ENCODE measurements at places on chromosomes 16 and 17.

DNA sequence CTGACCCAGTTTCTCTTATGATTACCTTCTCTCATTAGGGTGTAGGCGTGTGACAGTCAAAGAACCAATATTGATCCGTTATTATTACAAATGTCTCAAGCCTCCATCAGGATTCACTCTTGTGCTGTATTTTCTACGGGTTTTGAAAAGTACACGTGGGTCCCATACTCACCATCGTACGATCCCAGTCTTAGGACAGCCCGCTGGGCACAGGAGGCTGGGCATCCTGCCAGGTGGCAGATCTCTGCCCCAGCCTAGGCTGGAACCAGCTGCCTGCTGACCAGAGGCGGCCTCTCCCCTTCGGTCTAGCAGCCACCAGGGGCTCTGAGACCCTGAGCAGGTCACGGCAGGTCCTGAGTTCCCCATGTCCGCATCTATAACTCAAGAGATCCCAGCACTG lies 2.0 kb upstream of the METRNL start:
- DNase-seq: no peak

DNA sequence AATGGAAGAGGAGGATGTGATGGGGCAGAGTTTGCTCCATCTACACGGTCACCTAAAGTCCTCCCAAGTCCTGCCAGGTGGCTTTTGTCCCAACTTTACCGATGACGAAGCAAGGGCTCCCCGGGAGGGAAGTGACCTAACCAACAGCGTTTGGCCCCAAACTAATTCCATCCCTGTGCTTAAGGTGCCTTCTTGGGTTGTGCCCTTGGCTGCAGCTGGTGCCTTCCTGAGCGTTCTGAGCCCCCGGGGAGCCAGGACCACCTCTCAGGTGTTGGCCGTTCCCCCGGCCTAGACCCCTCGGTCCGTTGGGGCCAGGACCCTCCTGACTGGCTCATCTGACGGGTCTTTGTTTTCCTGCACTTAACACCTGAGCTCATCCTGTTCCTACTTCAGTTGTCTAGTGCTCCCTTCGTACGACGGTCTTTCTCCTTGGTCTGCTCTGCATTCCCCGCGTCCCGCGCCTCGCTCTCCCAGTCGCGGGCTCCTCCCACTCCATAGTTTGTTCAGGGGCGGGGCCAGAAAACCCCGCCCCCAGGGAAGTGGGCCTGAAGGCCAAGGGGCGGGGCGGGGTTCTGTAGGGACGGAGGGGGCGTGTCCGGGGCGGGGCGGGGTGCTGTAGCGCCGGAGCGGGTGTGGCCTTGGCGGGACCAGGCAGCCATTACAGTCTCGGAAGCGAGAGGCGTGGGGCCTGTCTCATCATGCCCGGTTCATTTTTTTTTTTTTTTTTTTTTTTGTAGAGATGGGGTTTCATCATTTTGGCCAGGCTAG lies 822 bp upstream of the ZSCAN10 start:
- DNase-seq: peak; percentile 100

DNA sequence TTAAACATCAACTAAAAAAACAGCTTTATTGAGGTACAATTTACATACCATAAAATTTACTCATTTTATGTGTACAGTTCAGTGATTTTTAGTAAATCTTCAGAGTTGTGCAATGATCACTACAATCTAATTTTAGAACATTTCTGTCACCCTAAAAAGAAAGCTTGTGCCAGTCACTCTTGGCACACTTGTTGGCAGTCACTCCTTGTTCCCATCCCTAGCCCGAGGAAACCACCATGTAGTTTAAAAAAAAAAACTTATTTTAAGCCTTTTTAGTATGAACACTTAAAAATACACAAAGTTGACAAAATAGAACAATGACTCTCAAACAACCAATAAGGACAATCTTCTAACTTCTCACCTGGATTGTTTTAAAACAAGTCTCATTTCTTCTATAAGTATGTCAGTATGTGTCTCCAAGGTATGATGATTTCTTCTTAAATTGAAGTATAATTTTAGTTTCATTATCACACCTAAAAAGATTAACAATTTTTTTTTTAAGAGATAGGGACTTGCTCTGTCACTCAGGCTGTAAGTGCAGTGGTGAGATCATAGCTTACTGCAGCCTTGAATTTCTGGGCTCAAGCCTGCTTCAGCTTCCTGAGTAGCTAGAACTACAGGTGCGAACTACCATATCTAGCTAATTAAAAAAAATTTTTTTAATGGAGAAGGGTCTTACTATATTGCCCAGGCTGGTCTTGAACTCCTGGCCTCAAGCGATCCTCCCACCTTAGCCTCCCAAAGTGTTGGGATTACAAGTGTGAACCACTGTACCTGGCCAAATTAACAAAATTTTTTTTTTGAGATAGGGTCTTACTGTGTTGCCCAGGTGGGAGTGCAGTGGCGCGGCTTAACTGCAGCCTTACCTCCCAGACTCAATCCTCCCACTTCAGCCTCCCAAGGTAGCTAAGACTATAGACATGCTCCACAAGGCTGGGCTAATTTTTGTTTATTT lies 53.2 kb downstream of the PPM1E start:
- peak; percentile 20 for DNase-seq

DNA sequence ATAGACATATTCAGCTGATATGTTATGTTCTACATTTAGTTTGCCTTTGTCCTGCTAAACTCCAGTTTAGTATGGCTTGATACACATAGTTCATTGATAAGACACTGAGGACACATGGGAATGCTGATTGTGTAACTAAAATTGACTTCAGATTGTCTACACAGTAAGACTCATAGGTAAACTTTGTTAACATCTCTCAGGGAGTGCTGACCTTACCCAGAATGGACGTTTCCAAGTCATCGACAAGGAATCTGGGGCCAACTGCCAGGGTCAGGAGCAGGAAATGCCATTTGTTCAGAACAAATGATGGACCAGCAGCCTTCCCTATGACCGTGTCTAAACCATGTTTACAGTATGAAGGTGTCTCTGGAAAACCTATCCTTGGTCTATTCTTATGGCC lies 58.7 kb downstream of the DYNLRB2 start:
- DNase-seq: no peak

DNA sequence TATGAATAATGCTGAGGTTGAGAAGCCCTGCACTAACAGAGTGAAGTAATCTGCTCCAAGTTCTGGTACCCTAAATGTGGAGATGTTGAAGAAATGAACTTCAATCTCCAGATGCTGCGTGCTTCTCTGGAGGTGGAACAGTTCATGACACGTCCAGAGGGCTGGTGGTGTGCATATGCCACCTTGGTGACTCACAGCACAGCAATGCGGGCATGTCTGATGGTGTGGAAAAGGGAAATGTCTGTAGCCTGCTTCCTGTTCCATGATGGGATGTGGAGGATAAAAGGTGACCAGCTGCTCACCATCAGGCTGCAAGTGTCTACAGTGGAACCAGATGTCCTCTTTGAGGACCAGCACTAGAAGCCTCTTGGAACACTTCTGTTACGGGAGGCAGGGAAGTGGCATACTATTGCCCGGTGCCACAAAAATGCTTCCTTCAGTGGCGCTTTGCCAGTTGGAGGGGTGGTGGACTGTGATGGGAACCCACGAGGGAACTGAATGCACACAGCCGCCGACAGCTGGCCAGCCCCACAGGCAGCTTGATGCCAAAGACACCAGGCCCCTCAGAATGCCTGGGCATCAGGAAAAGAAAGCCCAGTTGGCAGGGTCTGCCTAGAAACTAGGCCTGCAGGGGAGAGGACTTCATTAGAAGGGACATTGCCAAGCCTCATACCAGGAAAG lies 19.9 kb downstream of the SNX11 start:
- DNase-seq: no peak

DNA sequence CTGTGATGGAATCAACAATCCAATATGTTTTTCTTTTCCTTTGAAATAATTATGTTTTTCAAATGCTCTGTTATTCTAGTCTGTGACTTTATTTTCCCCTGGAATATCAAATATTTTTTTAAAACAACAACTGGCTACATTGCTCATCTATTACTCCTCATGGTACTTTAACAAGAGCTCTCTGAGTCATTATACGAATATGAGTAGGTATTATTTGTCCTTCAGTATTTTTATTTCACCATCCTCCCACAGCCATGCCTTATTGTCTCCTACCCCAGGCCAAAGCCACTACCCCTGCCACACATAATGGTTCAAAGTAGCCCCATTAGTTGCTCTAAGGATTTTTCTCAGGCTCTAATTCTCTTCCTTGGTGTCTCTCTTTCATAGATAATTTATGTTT lies 1572.3 kb downstream of the CDH8 start:
- no peak for DNase-seq

- DNase-seq: peak; percentile 17
Observed at GRCh38 chr17:7840441-7840840, 6.4 kb downstream of the KDM6B start.

- DNase-seq: peak; percentile 87
Observed at GRCh38 chr16:7025616-7026190, 306.9 kb upstream of the RBFOX1 start.

Data from suppressor macrophage treated with lipopolysaccharide for 1 hour (primary cell).